Suppressor macrophage (primary cell): ENCODE measurements at places on chromosomes 13 and 19.

- no peak for DNase-seq
These were observed 19.6 kb upstream of the KBTBD7 start for GRCh38 chr13:41213919-41214318.

DNA sequence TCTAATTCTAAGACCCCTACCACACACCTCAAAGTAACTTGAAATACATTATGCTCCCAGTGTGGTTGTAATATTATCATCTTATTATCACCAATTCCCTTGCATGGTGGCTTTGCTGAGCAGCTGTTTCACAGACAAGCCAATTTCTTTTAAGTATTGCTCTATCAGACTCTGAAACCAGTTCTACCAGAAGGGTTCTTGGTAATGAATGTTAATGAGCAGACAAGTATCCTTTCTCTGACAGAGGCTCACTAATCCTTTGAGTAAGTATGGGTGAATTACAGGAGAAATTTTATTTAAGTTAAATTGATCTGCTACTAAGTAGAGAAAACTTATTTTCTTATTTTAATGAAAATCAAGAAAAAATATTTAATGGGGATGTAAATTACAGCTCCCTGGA lies 326.0 kb downstream of the GPC6 start:
- DNase-seq, result no peak

GRCh38 chr13:79226938-79227337 lies 179.1 kb downstream of the RBM26 start:
- DNase-seq, result no peak

GRCh38 chr13:21796775-21797514 lies 126.1 kb downstream of the FGF9 start:
- DNase-seq, result no peak

DNA sequence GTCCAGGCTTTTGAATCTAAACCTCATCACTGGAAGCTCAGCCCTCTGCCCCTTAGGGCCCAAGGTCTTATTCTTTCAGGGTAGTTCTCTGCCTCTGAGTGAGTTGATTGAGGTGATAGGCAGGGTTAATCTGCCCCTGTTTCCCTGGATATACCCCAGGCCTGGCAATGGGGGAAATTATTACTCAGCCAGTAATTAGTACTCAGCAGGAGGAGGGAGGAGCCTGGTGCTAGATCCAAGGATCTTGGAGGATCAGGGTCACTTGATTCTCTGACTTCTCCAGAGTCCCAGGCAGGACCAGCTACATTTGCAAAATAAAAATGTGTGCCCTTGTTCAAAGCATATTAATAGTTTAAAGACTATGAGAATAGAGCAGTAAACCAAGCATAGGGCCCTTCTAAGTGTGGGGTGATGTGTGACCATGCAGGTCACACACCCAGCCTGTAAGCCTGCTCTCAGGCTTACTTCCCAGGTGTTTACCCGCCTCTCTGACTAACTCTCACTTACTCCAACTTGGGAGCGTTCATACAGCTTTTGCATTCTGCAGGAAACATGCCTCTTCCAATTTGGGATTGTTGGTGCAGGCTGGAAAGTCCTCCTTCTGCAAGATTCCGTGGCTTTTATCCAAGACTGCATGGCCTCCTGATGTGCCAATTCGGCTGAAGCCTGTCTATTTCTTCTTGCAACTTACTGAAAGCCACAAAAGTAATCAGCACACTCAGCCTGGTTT lies 7.9 kb upstream of the STK24 start:
- no peak for DNase-seq

DNA sequence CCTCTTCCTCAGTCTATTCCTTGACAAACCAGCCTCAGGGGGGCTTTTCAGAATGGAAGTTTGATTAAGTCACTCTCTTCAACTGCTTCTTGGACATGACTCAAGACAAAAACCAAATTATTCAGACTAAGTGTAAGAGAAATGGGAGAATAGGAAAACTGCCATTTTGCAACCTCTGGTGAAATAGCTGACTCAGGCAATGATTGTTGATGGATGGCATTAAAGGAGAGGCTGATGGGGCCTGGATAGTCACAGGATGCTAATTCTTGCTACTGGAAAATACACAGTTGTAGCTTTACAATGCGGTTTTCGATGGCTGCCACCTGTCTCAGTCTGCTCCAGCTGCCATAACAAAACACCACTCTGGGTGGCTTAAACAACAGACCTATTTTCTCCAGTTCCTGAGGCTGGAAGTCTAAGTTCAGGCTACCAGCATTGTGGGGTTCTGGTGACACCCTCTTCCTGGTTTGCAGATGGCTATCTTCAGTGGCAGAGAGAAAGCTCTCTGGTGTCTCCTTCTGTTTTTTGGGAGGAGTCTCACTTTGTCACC lies 6.1 kb downstream of the NOSIP start:
- no peak for DNase-seq

GRCh38 chr13:23741879-23742510 lies 147.2 kb downstream of the MIPEP start:
- DNase-seq, result peak; percentile 11

DNA sequence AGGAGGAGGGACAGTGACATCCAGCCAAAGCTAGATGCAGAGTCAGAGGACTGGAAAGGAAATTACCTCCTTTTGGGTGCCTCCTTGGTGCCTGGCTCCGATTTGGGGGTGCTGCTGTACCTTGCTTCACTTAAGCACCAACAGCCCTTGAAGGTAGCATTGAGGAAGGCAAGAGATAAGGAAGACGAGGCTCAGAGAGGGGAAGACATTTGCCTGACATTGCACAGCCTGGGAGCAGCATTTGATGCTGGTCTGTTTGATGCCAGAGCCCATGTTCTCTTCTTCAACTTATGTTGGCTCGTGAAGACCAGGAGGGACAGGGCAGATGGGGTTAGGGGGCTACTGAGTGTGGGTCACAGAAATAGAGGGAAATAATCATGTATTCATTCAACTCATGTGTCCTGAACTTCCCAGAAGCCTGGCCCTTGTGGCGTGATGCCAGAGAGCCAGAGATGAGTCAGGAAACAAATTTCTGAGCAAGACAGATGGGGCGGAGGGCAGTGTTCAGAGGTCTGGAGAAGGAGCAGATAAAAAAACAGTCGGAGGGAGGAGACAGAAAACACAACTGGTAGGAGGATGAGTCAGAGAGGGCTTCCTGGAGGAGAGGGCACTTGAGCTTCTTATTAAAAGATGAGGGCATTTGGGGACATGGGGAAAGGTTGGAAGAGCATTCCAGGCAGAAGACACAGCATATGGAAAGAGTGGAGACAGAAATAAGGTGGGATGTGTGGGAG lies 3.0 kb upstream of the C19orf81 start:
- no peak for DNase-seq

- DNase-seq, result no peak
These were observed 23.4 kb downstream of the RDH8 start for GRCh38 chr19:10036601-10037071.

GRCh38 chr19:54696117-54696548 lies 28.1 kb upstream of the KIR3DL3 start:
- DNase-seq, result no peak

DNA sequence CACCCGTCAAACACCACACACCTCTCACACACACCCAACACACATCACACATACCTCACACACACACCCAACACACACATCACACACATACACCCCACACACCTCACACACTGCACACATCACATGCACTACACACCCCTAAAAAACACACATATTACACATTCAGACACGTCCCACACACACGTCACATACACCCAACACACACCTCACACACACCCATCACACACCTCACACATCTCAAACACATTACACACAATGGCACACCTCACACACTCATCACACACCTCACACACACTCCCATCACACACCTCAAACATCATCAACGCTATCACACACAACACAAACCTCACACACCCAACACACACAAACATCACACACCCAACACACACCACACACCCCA lies 133.1 kb downstream of the CRYL1 start:
- DNase-seq, result no peak

DNA sequence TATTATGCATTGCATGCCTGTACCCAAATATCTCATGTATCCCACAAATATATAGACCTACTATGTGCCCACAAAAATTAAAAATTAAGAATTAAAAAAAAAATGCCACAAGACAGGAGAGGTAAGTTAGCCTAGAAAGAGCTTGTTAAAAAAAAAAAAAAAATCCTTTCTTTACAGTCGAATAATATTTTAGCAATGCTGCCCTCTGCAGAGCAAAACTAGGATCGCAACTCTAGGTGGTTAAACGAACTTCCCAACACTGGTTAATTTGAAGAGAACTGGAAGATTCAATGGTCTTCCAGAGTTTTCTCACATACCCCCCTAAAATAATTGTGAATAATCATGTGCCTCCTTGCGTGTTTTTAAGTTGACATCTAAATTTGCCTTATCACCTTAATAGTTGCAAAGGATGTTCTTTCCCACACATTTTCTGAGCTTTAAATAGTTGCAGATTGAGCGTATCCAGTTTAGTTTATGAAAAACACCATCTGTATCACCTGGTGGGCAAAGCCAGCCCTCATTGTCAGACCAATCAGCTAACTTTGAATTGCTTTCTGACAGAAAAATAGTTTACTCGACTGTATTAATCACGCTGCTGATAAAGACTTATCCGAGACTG lies 47.4 kb upstream of the RCBTB2 start:
- peak; percentile 89 for DNase-seq

- no peak for DNase-seq
These were observed 225.3 kb downstream of the LACC1 start for GRCh38 chr13:44104969-44105368.

- DNase-seq, result no peak
These were observed 175.7 kb upstream of the UBL3 start for GRCh38 chr13:30026093-30026492.

GRCh38 chr13:75305059-75305458 lies 176.9 kb downstream of the TBC1D4 start:
- no peak for DNase-seq

- peak; percentile 93 for DNase-seq
These were observed 23.5 kb downstream of the KCTD15 start for GRCh38 chr19:33819880-33820781.

DNA sequence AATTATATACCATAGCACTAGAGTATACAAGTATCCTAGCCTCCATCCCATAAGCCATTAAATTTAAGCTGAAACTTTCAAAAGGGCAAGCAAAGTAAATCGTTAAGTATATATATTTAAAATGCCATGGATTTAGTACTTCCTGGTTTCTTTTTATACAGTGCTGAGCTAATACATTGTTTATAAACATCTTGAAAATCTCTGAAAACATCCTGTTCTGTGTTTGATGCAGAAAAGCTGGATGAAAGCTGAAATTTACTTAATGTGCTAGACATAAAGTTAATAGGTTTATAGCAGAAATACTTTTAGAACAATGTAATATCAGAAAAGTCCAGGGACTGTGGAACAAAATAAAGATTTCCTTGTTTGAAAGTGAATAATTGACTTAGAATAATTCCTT lies 875.4 kb downstream of the SLITRK6 start:
- DNase-seq, result no peak

DNA sequence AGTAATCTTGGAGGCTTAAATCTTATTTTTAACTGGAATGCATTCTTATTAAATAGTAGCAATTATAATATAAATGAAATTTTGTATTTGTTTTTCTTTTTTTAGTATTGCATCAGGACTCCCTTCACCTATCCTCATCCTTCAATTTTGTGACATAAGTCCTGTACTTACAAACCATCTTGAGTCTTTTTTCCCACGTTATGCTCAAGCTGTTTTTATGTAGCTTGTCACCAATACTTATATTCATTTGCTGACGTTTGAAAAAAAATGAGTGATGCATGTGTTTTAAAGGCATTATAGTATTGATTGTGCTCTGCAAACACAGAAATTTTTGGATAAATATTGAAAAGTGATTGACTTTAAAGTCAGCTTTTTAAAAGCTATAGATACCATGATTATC lies 888 bp downstream of the GPR18 start:
- no peak for DNase-seq

GRCh38 chr19:1468821-1469254 lies 10.2 kb downstream of the C19orf25 start:
- peak; percentile 67 for DNase-seq

GRCh38 chr13:23372264-23372906 lies 61.1 kb downstream of the SACS start:
- DNase-seq, result peak; percentile 36

DNA sequence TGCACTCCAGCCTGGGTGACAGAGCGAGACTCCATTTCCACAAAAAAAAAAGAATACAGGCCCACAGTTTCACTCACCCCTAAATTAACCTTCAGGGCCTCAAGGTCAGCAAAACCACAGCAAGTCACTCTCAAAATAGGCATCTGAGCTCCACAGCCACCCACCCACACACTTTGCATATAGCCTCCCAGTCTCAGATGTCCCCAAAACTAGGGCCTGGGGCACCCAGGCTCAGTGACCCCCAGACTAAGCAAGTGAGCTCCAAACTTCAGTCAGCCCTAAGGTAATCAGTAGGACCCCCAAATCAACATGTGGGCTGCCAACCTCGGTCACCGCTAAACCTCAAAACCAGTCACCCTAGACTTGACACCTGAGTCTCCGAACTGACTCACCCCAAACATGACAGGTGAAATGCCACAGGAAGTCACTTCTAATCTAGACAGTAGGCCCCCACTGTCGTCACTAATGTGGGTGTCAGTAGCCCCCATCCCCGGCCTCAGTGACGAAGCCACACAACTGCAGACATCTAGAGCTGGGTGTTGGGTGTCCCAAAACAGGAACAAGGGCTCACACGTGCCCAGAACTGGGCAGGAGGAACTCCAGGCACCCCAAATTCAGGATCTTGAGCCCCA lies 13.9 kb downstream of the RABAC1 start:
- peak; percentile 37 for DNase-seq

DNA sequence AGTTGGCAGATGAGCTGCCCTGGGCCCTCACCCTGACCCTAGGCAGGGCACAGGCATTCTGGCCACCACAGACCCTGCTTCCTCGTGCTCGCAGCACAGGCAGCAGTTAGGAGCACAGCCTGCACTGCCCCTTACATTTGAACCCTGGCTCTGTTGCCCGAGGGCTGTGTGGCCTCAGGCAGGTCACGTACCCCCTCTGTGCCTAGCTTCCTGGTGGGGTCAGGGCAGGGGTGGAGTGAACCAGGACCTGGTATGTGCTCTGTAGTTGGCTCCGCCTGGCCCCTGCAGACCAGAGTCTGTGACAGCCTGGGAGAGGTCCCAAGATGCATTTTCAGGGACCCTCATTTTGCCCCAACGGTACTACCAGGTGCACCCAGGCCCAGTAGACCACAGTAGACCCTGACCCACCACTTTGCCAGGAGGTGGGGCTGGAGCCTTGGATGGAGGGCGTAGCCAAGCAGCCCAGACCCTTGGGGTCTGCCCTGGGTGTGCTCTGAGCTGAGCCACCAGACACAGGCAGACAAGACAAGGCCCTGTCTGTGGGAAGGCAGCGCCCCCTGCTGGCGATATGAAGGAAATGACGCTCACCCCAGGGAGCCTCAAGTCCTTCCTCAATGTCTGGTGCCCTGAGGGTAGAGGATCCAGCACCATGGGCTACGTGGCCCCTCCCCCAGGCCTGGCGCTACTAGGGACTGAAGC lies 9.1 kb downstream of the LYL1 start:
- peak; percentile 87 for DNase-seq

GRCh38 chr13:48398450-48399095 lies 14.3 kb downstream of the LPAR6 start:
- no peak for DNase-seq

GRCh38 chr13:66266348-66266747 lies 963.8 kb downstream of the PCDH9 start:
- DNase-seq, result no peak

- peak; percentile 49 for DNase-seq
These were observed 8.2 kb upstream of the DHDH start for GRCh38 chr19:48925240-48925843.
